A549 treated with Mapracorat at 1 μM for 4 hours (cell line): ENCODE measurements at places on chromosomes 6 and 20. TPM values are rescaled to one million over a fixed set of nuclear protein-coding genes. Genes with fewer than 3 reads are reported as not detected.

Gene NMBR
- not detected in 5 replicates for total RNA-seq

Gene DDX39B
- total RNA-seq = 336 to 391 TPM (median 386 TPM) in 5 replicates

Gene PPIL6
- total RNA-seq = 2.5 to 3.6 TPM (median 2.9 TPM) in 5 replicates

Gene HLA-DRB1
- total RNA-seq = 0.11 TPM in 1 of 5 replicates, not detected in the others

Gene ATAT1
- total RNA-seq = 4.4 to 6.3 TPM (median 6.0 TPM) in 5 replicates

Gene EPB41L1
- 58.5 to 81.6 TPM (median 74.2 TPM) in 5 replicates for total RNA-seq

Gene LINC00237
- total RNA-seq = not detected in 5 replicates

Gene RSPH4A
- total RNA-seq = 0.15 to 0.22 TPM (median 0.20 TPM) in 5 replicates

Gene TMEM14B
- 124 to 150 TPM (median 139 TPM) in 5 replicates for total RNA-seq

Gene PPP1R16B
- total RNA-seq = 0.11 to 0.22 TPM (median 0.15 TPM) in 5 replicates

Gene RUNX2
- 1.0 to 1.6 TPM (median 1.2 TPM) in 5 replicates for total RNA-seq

Gene SLC22A3
- 40.2 to 49.9 TPM (median 44.7 TPM) in 5 replicates for total RNA-seq

Gene ATP9A
- total RNA-seq = 12.6 to 18.1 TPM (median 16.1 TPM) in 5 replicates

Gene RBM24
- total RNA-seq = 6.4 to 8.7 TPM (median 6.6 TPM) in 5 replicates

Gene WFDC10B
- not detected in 5 replicates for total RNA-seq

Gene TP53TG5
- not detected in 5 replicates for total RNA-seq

Gene HLA-DOA
- total RNA-seq = not detected in 5 replicates

Gene ULBP1
- total RNA-seq = 0.57 to 1.0 TPM (median 0.75 TPM) in 5 replicates

Gene PAX1
- total RNA-seq = 0.06 TPM in 1 of 5 replicates, not detected in the others

Gene LIN28B
- 1.2 to 1.4 TPM (median 1.3 TPM) in 5 replicates for total RNA-seq

Gene E2F1
- total RNA-seq = 21.9 to 30.7 TPM (median 30.2 TPM) in 5 replicates

Gene MRPL18
- total RNA-seq = 76.5 to 102 TPM (median 87.7 TPM) in 5 replicates

Gene ZSCAN31
- 1.4 to 4.2 TPM (median 1.9 TPM) in 5 replicates for total RNA-seq

Gene CALHM4
- total RNA-seq = not detected in 5 replicates

Gene LAMA4
- total RNA-seq = 1.1 to 1.4 TPM (median 1.2 TPM) in 5 replicates

Gene SOD2
- 164 to 212 TPM (median 181 TPM) in 5 replicates for total RNA-seq

Gene PLCB4
- 13.4 to 19.5 TPM (median 17.4 TPM) in 5 replicates for total RNA-seq

Gene TBC1D20
- 30.9 to 34.9 TPM (median 33.9 TPM) in 5 replicates for total RNA-seq

Gene IL17F
- total RNA-seq = not detected in 5 replicates

Gene CRYBG1
- 0.60 to 0.80 TPM (median 0.67 TPM) in 5 replicates for total RNA-seq

Gene TGM3
- total RNA-seq = 0.06 to 0.22 TPM in 2 of 5 replicates, not detected in the others

Gene KIAA0408
- 4.4 to 7.3 TPM (median 6.4 TPM) in 5 replicates for total RNA-seq

Gene ENPP1
- 1.1 to 1.5 TPM (median 1.4 TPM) in 5 replicates for total RNA-seq

Gene KCNK5
- total RNA-seq = 0.90 to 1.5 TPM (median 1.4 TPM) in 5 replicates

Gene BMP5
- total RNA-seq = 0.04 TPM in 1 of 5 replicates, not detected in the others
